ENCODE measurements at places on chromosomes 3 and 15.

- no peak for DNase-seq
Measured at GRCh38 chr3:144242747-144243146, 271.1 kb downstream of the DIPK2A start.

- DNase-seq: no peak
Measured at GRCh38 chr3:109973733-109974132, 636.4 kb upstream of the DPPA4 start.

- DNase-seq: no peak
Measured at GRCh38 chr15:90160781-90161727, 40.1 kb upstream of the SEMA4B start.

DNA sequence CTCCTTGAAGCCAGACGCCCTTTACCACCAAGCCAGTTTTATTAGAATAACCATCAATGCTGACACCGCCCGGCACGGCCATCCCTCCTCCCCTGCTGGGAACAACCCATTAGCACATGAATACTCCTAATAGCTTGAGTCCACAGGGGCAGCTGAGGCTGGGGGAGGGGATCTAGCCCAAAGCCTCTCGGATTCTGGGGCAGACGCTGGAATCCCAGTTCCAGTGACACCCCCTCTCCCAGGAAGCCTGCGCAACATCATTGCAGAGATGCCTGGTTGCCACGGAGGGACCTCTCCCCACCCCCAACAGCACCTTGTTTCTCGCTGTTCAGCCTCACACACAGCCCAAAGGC is 1.2 kb upstream of the LINGO1 start:
- no peak for DNase-seq

DNA sequence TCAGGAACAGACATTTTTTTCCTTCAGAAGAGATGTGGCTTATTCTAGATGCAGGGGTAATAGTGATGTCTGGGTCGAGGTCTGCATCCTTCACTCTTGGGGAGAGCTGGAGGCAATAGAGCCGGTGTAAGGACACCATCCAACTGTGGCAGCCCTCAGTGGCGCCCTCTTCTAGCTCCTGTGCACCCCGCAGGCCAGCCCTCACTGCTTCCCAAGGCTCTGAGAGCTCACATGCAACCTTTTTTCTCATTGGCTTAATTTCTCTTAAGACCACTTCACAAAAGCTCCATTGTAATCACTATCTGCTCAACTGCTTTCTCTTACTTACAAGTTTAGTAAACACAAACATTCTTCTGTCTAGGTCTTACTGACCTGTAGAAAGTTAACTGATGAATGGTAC is 3.9 kb upstream of the VPS8 start:
- DNase-seq: no peak

GRCh38 chr3:190382082-190382481 is 5.9 kb upstream of the CLDN16 start:
- no peak for DNase-seq

DNA sequence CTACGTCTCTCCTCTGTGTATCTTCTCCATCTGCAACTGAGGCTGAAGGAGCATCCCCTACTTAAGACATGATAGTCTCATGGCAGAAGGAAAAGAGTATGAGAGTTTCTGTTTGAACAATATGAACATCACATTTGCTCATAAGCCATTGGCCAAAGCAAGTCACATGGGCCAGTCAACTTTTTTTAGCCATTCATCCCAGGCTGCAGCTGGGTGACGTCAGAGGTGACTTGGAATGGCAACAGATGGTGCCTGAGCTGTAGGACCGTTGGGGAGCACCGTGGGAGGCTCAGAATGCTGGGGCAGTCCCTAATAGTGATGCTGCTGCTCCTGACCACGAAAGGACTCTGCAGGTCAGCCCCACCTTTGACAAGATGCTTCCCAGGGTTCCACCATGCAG is 58.7 kb downstream of the CRTC3 start:
- DNase-seq: no peak

GRCh38 chr15:92005154-92005553 is 151.6 kb downstream of the SLCO3A1 start:
- DNase-seq: no peak

Measured in activated naive CD4-positive, alpha-beta T cell treated with anti-CD3 and anti-CD28 coated beads, Interleukin-2, amount 50 U/mL, for 16 hours (primary cell).